ENCODE measurements at places on chromosomes 7 and 10.

- DNase-seq, result no peak
These were observed 13.9 kb downstream of the MMRN2 start for GRCh38 chr10:86943316-86944030.

DNA sequence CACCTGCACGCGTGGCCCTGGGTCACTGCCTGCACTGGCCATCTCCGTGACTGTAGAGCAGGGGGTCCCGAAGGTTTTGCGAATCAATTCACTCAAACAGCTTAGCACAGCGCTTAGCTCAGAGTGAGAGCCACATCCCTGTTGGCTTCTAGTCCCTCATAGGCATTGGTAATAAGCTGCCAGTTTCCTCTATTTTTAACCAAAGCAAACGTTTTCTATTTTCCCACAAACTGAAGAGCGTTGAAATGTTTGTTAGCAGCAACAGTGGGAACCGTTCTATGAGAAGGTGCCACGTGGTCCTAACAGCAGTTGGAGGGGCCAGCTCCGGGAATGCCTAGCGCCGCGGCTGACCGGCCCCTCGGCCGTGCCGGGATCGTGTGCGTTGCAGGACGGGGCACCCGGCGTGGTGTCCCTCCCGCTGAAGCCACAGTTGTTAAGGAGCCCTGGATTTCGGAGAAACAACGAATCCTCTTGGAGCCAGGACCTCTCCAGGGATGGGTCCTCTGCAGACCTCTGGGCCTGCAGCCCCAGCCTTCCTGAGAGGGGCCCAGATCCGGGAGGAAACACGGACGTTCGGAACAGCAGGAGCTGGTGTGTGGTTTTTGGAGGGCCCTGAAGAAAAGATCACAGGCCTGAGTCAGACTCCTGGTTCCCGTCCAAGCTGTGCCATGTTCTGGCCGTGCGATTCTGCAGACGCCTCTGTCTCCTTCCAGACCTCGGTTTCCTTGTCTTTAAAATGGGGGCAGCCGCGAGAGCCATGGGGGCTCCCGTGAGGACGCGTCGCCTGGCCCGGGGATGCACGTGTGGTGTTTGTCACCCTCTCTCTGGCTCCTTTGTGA is 40.3 kb downstream of the FAM20C start:
- no peak for DNase-seq

DNA sequence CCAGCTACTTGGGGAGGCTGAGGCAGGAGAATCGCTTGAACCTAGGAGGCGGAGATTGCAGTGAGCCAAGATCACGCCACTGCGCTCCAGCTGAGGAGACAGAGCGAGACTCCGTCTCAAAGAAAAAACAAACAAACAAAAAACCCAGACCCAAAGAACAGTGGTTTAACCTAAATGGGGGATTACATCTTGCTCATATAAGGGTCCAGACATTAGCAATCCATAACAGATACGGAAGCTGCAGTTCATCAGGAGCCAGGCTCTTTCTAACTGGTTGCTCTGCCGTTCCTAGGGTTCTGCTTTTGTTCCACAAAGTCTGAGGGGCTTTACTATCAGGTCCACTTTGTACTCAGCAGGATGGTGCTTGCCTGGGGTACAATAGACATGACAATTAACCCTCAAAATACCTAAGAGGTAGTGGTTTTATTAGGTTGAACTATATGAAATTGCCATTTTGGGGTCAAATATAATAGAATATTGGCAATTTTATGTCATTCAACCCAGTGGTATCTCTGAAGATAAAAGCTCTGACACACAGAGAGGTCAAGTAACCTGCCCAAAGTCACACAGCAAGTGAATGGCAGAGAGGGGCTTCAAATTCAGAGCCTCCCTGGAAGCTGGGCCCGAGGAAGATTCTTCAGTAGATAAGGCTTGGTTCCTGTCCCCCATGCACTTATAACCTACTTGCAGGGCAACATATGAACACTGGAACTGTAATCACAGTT is 21.3 kb downstream of the NYAP1 start:
- DNase-seq, result no peak

DNA sequence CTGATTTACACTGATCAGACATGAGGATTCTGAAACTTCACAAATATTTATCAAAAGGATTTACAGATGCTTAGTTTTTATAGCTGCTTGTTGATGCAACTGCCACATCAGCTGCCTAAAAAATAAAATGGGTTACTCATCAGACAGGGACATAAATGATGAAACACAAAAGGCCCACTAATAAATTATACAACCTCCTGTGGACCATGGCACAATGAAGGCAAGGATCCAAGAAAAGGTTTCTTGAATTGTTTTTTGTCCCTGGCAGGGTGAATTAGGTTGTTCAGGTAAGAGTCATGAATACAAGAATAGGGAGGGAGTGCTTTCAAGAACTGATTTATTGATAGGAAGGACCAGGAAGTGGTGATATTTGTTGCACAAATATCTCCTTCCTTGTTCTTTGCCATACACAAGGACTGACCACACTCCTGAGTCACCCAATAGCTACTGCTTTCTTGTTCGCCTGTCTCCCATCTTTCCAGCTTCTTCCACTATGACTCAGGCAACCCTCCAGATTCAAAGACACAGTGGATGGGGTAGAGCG is 234.5 kb downstream of the AHR start:
- no peak for DNase-seq

- DNase-seq, result no peak
These were observed 27.1 kb downstream of the PRF1 start for GRCh38 chr10:70575486-70575873.

- no peak for DNase-seq
These were observed 59.7 kb downstream of the AUTS2 start for GRCh38 chr7:69657985-69658384.

- peak; percentile 83 for DNase-seq
These were observed 3.2 kb downstream of the MKX start for GRCh38 chr10:27742195-27743011.

DNA sequence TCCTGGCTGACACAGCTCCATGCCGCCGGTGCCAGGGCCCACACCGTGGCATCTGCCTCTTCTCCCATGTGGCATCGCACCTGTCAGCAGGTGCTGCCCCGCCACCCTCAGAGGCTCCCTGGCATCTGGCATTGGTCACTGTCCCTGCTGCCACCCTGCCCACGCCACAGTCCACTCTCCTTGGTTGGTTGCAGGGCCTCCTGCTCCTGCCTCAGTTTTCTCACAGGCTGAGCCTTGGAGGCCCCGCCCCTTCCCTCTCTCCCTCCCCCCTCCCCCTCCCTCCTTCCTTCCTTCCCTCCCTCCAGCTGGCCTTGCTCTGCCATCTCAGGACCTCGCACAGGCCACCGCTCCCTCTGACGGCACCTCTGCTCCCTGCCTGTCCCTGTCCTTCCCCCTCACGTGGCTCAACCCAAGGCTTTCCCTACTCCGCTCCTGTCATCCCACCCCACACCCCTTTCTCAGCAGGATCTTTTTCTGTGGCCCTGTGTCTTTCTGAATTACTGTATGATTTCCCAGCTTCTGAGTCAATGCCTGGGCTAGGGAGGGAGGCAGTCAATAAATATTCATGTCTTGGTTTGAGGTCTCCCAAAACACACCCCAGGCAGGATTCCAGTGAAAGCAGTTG is 87.4 kb downstream of the INPP5A start:
- DNase-seq, result no peak

GRCh38 chr10:132667342-132668047 is 118.5 kb downstream of the NKX6-2 start:
- no peak for DNase-seq

DNA sequence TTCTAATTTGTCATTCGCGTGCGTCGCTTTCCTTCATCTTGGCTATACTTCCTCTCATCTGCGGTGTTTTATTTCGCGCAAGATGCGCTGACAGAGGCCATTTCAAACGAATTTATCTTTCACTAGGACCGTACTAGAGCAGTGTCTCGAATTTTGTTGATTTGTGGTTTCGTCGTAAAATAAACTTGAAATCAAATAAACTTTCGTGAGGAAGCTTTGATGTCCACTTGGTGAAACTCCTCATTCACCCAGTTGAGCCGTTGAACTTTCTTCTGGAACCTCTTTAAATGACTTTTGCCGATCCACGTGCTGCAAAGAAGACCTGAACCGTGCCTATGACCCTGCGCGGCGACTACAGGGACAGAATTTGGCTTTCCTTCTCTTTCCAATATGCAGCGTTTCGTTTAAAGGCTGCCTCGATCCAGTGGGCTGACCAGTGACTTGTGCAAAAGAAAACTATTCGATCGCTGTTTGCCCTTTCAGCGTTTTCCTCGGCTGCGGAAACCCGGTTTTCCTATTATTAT is 163.9 kb upstream of the PPP1R3A start:
- no peak for DNase-seq

DNA sequence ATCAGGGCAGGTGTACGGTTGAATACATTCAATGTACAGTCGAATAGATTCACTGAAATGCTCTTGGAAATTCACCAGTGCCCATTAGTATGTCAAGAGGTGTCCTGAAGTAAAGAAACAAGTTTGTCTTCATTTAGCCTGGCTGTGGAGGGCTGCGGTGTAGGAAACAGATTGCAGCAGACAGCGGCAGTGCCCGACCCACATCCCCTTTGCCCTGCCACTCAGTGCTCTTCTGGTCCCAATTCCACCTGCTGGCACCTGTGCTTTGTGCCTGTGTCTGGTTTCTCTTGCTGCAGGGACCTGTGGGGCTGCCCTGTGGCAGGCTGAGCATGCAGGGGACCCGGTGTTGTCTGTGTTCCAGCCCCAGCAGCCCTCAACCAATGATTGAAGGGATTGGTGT is 183.7 kb downstream of the RPS24 start:
- DNase-seq, result no peak

- DNase-seq, result no peak
These were observed 137.6 kb downstream of the ZNF467 start for GRCh38 chr7:149635561-149636329.

GRCh38 chr10:132685101-132685891 is 100.7 kb downstream of the NKX6-2 start:
- DNase-seq, result no peak

DNA sequence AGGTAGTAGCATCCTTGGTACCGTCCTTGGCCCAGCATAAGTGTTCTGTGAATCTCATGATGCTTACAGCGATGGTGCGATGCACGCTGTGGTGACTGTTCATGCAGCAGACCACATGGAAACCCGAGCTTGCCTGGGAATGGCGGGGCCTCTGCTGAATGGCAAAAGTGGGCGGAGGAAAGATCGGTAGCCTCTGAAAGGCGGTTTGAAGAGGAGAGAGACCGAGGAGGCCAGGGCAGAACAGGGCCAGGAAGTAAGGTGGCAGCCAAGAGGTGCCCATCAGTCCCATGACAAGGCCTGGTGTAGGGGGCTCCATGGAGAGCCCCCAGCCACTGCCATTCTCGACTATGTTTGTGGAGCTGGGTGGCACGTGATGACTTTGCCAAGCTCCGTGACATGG is 33.2 kb upstream of the CNPY1 start:
- DNase-seq, result no peak

DNA sequence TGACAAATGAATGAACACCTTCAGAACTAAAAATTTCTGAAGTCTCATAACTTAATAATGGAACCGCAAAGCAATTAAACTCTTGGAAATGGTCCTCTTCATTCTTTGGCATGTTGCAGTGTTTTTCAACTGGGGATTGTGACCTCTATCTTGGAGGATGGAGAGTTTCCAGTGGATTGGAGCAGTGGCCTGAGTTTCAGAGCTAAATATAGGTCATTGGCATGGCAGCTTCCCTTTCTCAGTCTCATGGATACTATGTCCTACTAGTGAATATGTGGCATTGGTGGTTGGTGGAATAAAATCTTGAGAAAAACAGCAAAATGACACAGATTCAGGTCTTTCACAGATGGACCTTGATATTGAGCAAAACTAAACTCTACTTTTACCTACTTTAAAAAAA is 24.1 kb upstream of the EPC1 start:
- no peak for DNase-seq

DNA sequence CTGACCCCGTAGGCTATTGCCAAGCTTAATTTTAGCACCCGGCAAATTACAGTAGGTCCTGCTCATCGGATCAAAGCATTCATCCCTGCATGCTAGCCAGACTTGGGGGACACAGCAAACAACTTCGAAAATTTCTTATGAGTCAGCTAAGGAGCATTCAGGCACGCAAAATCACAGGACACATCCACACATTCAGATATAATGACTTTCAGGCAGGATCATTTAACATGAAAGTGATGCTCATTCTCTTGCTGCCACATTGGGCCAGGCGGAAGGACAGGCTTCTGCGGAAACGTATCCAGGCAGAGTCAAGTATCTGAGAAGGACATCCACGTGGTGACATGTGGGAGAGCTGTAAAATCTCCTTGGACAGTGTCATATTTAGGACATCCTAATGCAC is 474.0 kb upstream of the NRP1 start:
- no peak for DNase-seq

- no peak for DNase-seq
These were observed 39.2 kb upstream of the NANOS1 start for GRCh38 chr10:118990326-118990725.

- DNase-seq, result no peak
These were observed 106.2 kb downstream of the PLXDC2 start for GRCh38 chr10:19922236-19922963.

GRCh38 chr7:140209866-140210609 is 33.3 kb upstream of the KDM7A start:
- DNase-seq, result no peak

- no peak for DNase-seq
These were observed 25.7 kb downstream of the PRKAG2 start for GRCh38 chr7:151851145-151851751.

DNA sequence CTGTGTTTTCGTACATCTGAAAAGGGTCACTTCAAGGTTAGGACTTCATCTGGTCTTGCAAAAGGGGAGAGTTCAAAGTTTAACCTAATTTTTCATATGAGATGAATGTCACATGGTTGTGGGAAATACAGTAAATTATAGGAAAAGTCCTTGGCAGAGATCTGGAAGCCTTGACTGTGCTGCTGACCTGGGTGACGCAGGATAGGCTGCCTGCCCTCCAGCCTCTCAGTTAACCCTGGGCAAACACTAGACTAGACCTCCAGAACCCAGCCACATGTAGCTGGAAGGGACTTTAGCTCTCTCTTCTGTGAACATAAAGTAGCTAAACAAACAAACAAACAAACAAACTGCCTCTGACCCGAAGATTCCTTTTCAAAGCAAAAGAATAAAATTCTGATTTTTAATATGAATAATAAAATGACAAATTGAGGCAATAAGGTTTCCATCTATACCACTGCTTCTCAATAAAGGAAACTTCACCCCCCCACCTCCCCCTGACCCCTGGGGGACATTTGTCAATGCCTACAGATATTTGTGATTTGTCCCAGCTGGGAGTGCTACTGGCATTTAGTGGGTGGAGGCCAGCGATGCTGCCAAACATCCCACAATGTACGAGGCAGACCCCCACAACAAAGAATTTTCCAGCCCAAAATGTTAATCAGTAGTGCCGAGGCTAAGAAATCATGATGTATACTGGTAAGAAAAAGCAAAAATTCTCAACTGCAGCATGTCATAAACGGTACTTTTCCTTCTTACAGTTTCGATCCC is 75.2 kb upstream of the PRR15 start:
- DNase-seq, result no peak

DNA sequence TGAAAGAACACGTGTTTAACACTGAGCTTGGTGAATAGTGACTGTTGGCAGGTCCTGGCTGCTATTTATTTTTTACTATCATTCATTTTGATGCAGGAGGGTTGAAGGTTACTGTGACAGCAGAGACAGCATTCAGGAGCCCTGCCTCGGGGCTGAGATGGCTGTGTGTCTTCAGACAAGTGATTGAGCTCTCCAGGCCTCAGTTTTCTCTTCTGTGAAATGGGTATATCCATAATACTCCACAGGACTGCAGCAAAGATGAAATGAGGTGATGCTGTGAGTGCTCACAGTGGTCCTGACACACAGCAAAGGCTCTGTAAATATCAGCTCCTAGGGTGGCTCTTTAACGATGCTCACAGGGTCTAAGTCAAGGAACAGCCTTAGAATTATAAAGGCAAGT is 295.2 kb downstream of the GFRA1 start:
- no peak for DNase-seq

All from stimulated activated CD4-positive, alpha-beta T cell treated with anti-CD3 and anti-CD28 coated beads, Interleukin-15, amount 100 ng/mL, for 1 hour (primary cell).